Upper lobe of left lung (tissue), 6 donors: ENCODE measurements at places on chromosomes 7 and 10. TPM values are rescaled to one million over a fixed set of nuclear protein-coding genes. Genes with fewer than 3 reads are reported as not detected.
A peak's percentile ranks its signal among the peaks of the same experiment; 100 is the strongest.

- DNase-seq, result peak; percentile 60
Observed at GRCh38 chr10:43218951-43219837, 47.7 kb downstream of the RASGEF1A start.

SH2B2 gene
- 8.4 TPM for total RNA-seq

DNA sequence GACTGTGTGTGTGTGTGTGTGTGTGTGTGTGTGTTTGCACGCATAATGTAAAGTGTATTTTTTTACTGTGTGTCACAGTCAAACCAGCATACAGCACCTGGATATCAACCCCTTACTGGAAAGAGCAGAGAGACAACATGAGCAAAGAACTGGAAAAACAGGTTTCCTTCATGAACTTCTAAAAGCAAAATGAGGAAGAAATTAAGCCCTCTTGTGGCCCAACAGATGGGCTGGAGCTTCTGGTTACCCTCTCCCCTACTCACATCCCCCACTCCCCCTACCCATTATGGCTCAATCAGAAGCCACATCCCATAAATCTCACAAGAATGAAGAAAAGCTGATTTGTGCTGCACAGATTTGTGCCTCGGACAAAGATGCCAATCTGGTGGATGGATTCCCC lies 36.2 kb downstream of the PDE1C start:
- no peak for DNase-seq

DNA sequence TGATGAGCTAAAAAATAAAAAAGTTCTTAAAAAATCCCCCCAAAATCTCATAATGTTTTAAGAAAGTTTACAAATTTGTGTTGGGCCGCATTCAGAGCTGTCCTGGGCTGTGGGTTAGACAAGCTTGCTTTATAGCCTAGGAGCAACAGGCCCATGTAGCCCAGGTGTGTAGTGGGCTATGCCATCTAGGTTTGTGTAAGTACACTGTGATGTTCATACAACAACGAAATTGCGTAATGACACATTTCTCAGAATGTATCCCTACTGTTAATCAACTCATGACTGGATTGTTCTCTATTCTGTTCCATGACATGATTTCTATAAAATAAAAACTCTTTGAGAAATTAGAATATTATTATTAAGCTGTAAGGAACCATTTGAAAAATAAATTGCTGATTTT lies 13.0 kb downstream of the MIOS start:
- no peak for DNase-seq

GRCh38 chr10:88437411-88437810 lies 145.7 kb downstream of the RNLS start:
- DNase-seq, result no peak

- peak; percentile 79 for DNase-seq
Observed at GRCh38 chr10:47368431-47369180, 15.5 kb downstream of the ZNF488 start.

- no peak for DNase-seq
Observed at GRCh38 chr7:90552521-90552920, 43.6 kb upstream of the CDK14 start.

- DNase-seq, result no peak
Observed at GRCh38 chr10:4646547-4646946, 179.5 kb upstream of the AKR1E2 start.

GRCh38 chr10:17006631-17007417 lies 122.8 kb downstream of the CUBN start:
- DNase-seq, result no peak

GRCh38 chr7:158662610-158663427 lies 41.8 kb downstream of the NCAPG2 start:
- DNase-seq, result no peak

- no peak for DNase-seq
Observed at GRCh38 chr10:68185085-68185484, 46.8 kb downstream of the ATOH7 start.

DNA sequence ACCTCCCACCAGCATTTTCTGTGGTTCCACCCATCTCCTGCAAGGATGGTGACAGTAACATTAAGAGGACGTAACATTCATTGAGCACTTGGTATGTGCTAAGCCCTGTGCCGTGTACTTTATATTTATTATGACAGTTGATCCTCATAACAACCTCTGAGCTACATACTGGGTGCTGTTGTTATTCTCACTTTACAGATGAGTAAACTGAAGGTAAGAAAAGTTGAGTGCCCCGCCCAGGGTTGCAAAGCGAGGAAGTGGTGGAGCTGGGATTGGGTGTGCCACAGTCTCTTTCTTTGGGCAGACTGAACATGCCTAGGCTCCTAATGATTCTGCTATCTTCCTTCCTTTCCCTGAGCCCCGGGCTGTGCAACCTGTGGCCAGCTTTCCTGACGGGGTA lies 107.4 kb downstream of the SH3PXD2A start:
- no peak for DNase-seq

DNA sequence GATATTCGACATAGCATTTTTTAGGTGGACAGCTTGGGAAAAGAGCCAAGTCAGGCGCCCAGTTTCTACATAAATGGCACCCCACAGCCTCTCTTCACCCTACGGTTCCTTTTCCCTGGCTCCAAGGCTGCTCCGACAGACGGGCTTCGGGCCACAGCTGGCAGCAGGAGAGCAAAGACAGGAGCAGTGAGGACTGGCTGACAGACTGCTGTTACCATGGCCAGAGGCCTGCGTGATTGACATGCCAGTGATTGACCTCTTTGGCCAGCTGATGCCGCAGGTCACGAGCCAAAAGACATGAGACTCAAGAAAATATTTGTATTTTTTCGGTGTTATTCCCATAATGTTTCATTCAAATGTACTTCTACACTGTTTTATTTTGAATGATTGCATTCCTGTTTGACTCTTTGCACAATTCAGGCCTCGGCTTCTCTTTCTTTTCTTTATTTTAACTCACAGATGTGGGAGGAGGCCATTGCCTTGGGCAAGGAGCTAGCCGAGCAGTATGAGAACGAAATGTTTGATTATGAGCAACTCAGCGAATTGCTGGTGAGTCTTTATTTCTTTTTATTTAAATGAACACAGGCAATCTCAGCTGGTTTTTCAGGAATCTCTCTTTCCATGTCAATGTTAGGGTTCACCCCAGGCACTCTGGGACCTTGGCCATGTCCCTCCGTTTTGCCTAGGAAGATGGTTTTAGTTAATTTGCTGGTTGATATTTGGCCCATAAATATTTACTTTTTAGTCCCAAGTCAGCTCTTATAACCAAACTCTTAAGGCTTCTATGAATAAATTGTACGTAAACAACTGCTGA lies 146.3 kb upstream of the NPS start:
- DNase-seq, result no peak

DNA sequence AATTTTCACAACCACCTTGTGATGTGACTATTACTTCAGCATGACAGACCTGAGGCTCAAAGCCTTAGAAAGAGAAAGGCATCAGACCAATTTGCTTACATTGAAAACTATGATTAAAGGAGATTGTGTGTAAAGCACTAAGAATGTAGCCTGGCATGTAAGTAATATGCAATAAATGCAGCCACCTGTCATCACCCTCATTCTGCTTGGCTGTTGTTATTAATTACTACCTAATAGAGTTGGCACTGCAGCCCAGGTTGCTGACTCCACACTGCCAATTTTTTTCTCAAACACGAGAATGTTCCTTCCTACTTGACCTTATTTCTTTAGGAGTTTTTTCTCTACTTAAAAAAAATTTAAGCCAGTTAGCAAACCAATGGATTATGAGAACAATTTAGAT lies 61.2 kb upstream of the NPVF start:
- no peak for DNase-seq

DNA sequence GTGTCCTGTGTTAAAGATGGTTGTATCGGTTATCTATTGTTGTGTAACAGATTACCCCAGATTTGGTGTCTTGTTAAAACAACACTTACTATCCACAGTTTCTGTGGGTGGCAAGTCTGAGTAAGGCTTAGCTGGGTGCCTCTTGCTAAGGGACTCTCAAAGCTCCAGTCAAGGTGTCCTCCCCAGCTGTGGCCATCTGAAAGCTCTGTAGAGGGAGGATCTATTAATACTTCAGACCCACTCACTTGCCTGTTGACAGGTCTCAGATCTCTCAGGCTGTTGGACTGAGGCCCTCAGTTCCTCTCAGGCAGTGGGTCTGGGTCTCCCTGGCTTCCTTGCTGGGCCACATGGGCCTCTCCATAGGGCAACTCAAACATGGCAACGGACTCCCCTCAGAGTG lies 19.6 kb downstream of the ARID5B start:
- no peak for DNase-seq

DNA sequence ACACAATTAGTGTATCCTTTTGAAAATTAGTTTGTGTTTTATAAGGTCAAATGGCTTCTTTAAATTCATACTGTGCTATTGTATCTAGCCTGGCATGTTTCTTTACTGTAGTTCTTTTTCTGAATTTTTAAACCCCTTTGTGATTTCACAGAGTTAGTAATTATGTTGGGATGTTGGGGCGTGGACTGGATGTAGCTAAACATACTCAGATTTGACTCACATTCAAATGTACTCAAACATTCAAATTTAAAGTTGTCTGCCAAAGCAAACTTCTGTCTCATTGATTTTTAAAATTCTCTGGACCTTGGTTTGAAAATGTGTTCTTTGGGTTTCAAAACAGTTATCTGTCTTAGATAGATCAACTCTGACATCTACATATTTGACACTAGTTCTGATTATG lies 7.2 kb upstream of the NRP1 start:
- no peak for DNase-seq

DNA sequence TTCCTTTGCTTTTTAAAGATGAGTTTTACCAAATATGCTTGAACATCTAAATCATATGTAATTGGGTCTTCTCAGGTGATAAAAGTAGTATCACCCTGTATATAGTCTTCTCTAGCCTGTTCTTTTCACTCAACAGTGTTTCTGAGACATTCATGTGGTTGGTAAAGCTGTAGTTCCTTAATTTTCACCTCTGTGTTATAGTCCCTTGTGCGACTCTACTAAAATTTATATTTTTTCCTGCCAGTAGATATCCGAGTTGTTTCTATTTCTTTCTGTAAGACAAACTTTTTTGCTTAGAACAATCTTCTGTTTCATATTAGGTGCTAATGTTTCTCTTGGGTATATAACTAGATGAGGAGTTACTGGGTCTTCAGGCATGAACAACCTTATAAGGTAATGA lies 35.6 kb downstream of the SYPL1 start:
- DNase-seq, result no peak

UTF1 gene
- not detected for total RNA-seq

ABCC2 gene
- 1.0 TPM for total RNA-seq

- no peak for DNase-seq
Observed at GRCh38 chr10:129808092-129808983, 155.7 kb downstream of the EBF3 start.

- DNase-seq, result no peak
Observed at GRCh38 chr7:132200141-132200540, 376.1 kb downstream of the PLXNA4 start.

PIK3AP1 gene
- 40.1 TPM for total RNA-seq

DNA sequence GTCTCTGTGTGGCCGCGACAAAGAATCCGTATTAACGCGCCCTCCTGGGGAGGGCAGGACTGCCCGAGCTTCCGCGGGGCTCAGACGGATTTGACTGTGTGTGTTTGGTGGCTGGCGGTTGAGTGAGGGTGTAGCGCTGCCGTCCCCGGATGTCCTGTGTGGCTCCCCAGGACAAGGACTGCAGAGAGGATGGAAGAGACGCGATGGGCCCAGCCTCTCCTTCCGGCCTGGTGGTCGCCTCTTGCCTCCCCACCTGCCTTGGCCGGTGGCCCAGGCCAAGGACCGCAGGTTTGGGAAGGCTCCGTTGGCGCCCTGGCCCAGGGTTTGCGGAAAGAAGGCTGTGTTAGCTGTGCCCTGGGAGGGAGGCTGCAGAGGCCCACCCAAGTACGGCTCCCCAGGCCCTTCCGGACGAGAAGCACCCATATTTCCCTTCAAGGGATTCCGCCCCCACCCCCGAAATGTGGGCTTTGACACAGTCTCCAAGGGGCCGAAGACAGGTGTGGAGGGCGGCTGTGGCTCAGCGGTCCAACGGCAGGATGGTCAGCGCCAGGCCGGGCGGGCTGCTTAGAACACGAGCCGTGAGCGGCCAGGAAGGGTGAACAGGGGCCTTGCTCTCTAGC lies 2.3 kb downstream of the UNCX start:
- DNase-seq, result peak; percentile 54

- DNase-seq, result no peak
Observed at GRCh38 chr10:69179089-69179742, 818 bp upstream of the SUPV3L1 start.

DNA sequence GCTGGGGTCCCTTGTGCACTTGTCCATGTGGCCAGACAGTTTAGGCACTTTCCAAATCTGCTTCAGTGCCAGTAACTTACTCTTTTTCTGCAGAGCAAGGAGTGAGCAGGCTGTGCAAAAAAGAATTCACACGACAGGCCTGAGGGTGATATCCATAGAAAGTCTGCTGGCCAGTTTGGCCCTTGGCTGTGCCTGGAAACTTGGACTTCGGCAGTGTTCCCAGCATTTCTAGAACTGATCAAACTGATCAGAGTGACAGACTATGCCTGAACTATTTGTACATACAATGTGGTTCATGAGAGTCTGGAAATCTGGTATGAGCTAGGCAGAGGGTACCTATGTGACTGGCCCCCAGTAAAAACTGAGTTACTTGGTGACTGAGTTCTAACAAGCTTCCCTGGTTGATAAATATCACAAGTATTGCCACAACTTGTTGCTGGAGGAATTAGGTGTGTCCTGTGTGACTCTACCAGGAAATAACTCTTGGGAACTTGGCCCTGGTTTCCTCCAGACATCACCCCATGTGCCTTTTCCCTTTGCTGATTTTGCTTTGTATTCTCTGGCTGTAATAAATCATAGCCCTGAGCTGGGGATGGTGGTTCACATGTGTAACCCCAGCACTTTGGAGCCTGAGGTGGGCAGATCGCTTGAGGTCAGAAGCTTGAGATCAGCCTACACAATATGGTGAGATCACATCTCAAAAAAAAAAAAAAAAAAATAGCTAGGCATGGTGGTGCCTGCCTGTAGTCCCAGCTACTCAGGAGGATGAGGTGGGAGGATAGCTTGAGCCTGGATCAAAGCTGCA lies 3.3 kb upstream of the DENND10 start:
- DNase-seq, result no peak

- no peak for DNase-seq
Observed at GRCh38 chr7:113875224-113875623, 43.6 kb downstream of the PPP1R3A start.

GRCh38 chr10:6234371-6234770 lies 31.6 kb downstream of the PFKFB3 start:
- no peak for DNase-seq

ETV1 gene
- 50.2 TPM for total RNA-seq

BRAT1 gene
- total RNA-seq, result 26.3 TPM

VTI1A gene
- total RNA-seq, result 50.6 TPM

TSPAN13 gene
- 149 TPM for total RNA-seq

DNA sequence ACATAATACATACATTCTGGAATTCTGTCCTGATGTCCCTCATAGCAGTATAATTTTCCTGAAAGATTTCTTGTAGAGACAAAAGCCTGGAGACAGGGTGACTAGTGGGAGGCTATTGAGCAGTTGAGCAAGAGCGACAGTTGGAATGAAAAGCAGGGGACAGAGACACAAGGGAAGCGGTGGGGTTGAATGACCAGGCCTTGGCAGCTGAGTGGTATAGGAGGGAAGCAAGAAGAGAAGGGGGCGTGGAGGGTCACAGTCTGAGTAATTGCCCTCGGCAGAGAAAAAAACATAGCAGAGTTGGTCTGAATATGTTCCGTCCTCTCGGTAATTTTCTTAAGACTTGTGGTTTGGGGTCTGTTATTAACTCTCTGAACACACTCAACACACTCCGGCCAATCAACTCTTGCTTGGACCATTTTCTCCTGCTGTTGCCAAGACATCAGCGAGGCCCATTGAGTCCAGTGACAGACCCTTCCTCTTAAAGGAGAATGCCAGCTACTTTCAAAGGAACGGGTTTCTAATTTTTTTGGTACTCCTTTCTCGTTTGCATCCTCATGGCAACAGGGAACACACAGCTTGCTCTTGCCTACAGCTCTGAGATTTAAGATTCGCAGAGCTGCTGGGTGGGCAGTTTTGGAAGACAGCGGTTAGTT lies 5.3 kb upstream of the ACTR3B start:
- no peak for DNase-seq

GPRIN2 gene
- total RNA-seq, result 91.0 TPM

TYW1B gene
- 22.0 TPM for total RNA-seq
